ENCODE measurements at places on chromosomes 7 and 10. TPM values are rescaled to one million over a fixed set of nuclear protein-coding genes. Genes with fewer than 3 reads are reported as not detected.

Gene WDFY4
- polyA plus RNA-seq, result not detected

Gene PSTK
- polyA plus RNA-seq, result 54.8 TPM

Gene CPEB3
- 23.4 TPM for polyA plus RNA-seq

Gene LRMDA
- 4.1 TPM for polyA plus RNA-seq

Gene SLC25A13
- 6.4 TPM for polyA plus RNA-seq

Gene WEE2
- polyA plus RNA-seq, result not detected

Gene NKX2-3
- polyA plus RNA-seq, result not detected

Gene ACHE
- 0.73 TPM for polyA plus RNA-seq
